Stimulated activated CD4-positive, alpha-beta T cell treated with anti-CD3 and anti-CD28 coated beads, Interleukin-15, amount 100 ng/mL, for 1 hour (primary cell): ENCODE measurements at places on chromosomes 1 and 21.

DNA sequence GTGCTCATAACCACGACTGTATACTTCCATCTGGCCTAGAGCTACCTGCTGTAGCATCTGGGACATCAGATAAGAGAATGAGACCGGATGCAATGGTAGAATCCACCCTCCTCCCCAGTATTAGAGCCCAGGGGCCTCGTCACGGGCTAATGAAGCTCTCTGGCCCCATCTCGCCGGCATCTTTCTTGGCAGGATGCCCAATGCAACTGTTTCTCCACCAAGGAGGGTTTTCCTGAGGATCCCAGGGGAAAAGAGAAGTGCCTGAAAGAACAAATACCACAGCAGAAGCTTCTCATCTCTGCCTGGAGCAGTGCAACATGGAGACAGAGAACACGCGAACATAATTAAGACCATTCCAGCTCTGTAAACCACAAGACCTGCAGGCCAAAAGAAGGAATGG, 80.0 kb downstream of the VWA5B1 start:
- DNase-seq: no peak

DNA sequence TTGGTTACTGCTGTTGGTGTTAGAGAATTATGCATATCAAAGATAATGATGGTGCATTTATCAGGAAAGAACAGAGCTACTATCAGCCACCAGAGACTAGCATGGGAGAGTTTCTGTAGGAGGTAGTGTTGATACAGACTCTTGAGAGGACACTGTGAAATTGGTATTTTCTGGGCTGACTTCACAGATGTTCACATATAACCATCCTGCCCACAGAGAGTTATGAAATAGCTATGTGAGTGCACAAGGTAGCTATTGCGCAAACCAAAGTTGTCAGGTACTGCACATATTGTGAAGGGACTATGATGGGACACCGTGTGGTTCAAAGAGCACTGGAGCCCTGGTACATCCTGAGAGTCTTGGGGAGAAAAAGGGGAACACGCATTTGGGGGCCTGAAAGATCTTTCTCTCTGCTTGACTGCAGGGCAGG, 1.4 kb upstream of the TLCD4 start:
- no peak for DNase-seq

- no peak for DNase-seq
Measured at GRCh38 chr1:185895208-185895900, 161.2 kb downstream of the HMCN1 start.

DNA sequence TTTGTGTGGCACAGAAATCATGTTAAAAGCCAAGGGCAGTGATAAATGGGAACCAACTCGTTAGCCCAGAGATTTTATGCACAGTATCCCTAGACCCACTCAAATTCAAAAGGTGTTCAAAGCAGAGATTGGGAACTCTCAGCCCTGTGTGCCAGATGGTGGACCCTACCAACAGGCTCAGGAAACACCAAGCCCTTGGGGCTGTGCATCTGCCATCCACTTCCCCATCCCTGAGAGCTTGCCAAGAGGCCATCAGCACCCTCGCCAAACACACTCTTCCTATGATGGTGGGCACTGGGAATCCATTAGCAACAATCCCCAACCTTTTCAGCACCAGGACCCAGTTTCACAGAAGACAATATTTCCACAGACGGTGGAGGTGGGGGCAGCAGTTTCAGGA, 194.2 kb upstream of the NFIA start:
- no peak for DNase-seq

DNA sequence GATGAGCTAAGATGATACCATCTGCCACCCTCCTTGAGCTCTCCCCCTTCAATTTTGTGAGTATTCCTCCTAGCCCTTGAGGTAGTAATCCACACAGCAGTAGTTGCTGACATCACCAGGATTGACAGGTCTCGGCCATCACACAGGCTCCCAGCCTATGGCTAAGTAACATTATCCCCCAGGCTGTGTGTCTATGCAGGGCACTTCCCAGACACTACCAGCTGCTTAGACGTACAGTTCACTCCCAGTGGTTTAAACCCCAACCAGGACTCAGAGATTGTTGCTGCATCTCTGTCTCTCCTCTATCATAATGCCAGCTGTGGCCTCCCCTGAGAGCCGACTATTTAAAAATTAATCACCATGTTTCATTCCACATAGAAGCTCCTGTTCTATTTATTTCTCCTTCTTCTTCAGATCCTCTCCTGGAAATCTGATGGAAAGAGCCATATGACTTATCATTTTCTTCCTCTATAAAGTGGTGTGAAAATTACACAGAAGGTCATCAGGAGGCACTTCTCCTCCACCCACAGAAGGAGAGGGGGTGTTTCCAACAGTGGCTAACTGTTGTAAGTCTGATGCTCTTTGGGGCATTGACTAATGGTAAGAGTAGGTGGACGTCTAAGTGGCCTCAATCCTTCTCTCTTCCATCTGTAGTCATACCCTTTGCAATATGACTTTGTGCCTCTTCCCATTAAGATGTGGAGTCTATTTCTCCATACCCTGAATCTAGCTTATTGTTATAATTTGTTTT, 396.3 kb downstream of the SETD4 start:
- DNase-seq: no peak

DNA sequence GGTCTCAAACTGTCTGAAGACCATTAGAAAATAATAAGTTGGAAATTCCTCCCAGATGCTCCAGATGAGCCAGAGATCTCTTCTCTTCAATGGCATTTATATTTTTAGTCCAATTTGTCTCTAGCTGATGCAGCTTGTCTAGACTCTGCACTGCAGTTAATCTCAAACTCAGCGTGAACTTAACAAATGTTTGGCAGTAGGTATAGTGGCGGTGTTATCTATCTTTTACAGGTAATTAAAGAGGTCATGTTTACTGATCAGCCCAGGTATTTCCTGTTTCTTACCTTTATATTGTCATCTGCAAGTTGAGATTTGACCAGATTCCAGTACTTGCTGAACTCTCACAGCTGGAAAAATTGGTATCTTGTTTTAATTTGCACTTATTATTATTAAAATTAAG, 1024.5 kb upstream of the ADGRL2 start:
- no peak for DNase-seq

- DNase-seq: no peak
Measured at GRCh38 chr1:112209493-112209892, 186.5 kb upstream of the CTTNBP2NL start.

DNA sequence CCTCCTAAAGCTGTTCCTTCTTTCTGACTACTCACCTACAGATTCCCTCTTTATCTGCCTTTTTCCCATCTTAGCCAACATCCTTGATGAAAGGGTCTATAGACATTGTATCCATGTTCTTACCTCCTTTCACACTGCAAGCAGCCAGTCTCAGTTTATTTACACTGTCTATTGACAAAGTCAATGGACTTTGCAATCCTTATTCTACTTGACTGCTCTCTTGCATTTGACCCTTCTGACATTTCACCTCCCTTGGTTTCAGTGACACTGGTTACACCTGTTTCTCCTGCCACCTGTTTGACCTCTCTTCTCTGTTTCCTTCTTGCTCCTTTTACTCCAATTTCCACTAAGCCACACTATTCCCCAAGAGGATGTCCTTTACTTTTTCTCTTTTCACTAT, 224.0 kb upstream of the SNX7 start:
- no peak for DNase-seq

GRCh38 chr1:240619906-240620621, 8.1 kb upstream of the GREM2 start:
- no peak for DNase-seq

- DNase-seq: no peak
Measured at GRCh38 chr1:52633291-52633754, 355 bp downstream of the SHISAL2A start.

- DNase-seq: no peak
Measured at GRCh38 chr21:42347601-42348327, 3.0 kb downstream of the TFF2 start.

- no peak for DNase-seq
Measured at GRCh38 chr1:33716976-33717688, 146.7 kb upstream of the HMGB4 start.

GRCh38 chr1:77375990-77376389, 94.2 kb downstream of the AK5 start:
- no peak for DNase-seq

GRCh38 chr1:18553388-18553787, 72.7 kb downstream of the KLHDC7A start:
- DNase-seq: no peak

DNA sequence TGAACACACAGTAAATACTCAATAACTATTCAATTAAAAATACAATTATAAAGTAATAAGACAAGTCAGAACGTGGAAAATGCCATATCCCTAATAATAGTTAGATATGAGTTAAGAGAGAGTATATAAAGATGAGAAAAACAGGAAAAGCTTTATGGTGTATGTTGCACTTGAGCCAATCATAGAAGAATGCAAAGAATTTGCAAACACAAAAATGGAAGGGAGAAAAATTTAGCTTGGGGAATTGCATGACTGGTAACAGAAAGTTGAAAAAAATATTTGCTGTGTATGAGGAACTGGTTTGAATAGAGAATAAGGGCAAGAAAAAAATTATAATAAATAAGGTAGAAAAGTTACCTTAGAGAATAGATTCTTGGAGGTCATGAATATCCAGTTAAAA, 739.6 kb upstream of the CXADR start:
- DNase-seq: no peak

- DNase-seq: no peak
Measured at GRCh38 chr1:42784946-42785693, at the start of gene TMEM269. TSS of gene TMEM269 (plus strand) at chr1:42784991. CDS start at chr1:42789894, 4,903 bp downstream.

- no peak for DNase-seq
Measured at GRCh38 chr21:31145274-31145673, 107.0 kb upstream of the KRTAP19-8 start.

DNA sequence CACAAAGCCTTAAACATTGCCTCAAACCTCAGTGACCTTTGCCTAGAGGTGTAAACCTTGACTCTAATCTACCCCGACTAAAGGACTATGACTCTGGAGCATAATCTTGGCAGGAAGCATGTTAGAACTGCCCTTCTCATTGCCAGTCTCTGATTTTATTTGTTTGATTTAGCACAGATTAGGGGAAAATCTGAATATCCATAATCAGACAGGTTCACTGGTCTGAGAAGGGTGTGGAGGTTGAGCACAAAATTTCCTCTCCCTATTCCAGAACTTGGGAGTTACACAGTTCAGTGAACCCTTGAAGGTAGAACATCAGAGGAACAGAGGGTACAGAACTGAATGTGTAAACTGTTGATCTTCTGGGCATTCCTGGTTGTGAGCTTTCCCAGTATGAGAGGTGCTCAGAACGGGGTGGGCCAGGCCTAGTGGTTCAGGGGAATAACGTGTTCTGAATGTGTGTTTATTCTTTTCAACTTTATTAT, 8.3 kb upstream of the PSMB4 start:
- DNase-seq: no peak

- DNase-seq: no peak
Measured at GRCh38 chr1:109319114-109319513, 12.3 kb upstream of the MYBPHL start.

- DNase-seq: no peak
Measured at GRCh38 chr1:48106049-48106448, 108.9 kb upstream of the TRABD2B start.

GRCh38 chr1:43541721-43542401, 11.2 kb downstream of the PTPRF start:
- no peak for DNase-seq

GRCh38 chr1:47693115-47693514, 255.3 kb downstream of the FOXD2 start:
- DNase-seq: no peak

- DNase-seq: no peak
Measured at GRCh38 chr1:200291106-200291505, 118.7 kb downstream of the ZNF281 start.

- no peak for DNase-seq
Measured at GRCh38 chr21:33971492-33972013, 55.9 kb upstream of the ATP5PO start.

- DNase-seq: no peak
Measured at GRCh38 chr1:29267321-29268070, 31.2 kb downstream of the PTPRU start.

- DNase-seq: peak; percentile 92
Measured at GRCh38 chr1:11262171-11263049, at the start of gene MTOR. TSS of gene MTOR (minus strand) at chr1:11262551. CDS start at chr1:11259409, 3,142 bp downstream.

- no peak for DNase-seq
Measured at GRCh38 chr1:162391790-162392563, 10.4 kb downstream of the C1orf226 start.

DNA sequence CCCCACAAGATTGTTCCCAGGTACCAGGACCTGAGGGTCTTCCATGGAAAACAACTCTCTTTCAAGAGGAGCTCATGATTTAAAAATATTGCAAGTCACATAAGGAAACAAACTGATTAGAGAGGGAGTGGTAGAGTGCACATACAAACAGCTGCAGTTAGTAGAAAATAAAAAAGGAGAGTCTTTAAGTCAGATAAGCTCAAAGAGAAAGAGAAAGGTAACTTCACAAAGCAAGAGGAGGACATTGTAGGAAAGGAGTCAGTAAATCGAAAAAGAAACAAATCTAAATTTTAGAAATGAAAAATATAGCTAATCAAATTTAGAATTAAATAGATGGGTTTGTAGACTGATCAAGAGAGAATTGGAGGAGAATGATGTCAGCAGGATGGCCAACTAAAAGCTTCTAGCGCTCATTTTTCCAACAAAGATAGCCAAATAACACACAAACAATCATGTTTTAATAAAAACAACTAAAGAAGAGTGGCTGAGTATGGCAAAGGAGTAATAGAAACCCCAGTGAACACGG, 86.1 kb upstream of the CD53 start:
- DNase-seq: no peak

- no peak for DNase-seq
Measured at GRCh38 chr1:224565611-224566406, 50.3 kb upstream of the CNIH3 start.

GRCh38 chr1:245458761-245459174, 304.0 kb downstream of the KIF26B start:
- no peak for DNase-seq

GRCh38 chr1:206662396-206663092, 22.2 kb upstream of the MAPKAPK2 start:
- no peak for DNase-seq

- DNase-seq: no peak
Measured at GRCh38 chr1:109788695-109789521, 25.2 kb upstream of the EPS8L3 start.

- no peak for DNase-seq
Measured at GRCh38 chr1:172745014-172745413, 86.1 kb downstream of the FASLG start.

DNA sequence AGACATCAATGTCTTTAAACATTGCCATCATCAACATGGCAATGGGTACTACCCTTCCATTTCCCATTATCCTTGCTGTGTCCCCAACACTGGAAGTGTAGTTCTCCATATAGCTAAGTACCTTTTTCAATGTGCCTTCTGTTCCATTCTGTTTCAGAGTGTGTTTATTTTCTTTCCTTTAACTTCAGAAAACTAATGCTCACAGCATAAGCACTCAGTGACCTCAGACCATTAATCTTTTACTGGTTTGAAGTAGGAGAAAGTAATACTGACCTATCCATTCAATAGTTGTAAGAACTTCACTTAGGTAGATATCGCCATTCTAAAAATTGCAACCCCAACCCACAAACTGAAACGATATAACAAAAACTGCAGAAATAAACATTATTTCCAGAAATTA, 37.8 kb downstream of the KCNJ15 start:
- no peak for DNase-seq

DNA sequence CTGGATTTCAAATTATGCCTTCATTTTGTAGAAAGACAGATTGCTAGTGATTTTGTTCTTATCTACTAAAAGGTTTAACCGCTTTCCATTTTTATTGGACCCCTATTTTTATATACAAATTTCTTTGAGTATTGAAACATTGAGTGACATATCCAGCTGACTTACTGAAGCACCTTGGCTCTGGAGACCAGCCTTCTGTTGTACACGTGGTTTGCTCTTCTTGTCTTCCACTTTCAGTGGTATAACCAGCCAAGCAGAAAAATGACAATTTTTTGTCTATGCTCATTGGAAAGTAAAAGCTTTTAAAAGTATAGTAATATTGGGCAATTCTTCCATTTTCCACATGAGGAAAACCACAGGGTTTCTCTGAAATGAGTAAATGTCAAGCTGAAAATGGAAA, 4.4 kb downstream of the F13B start:
- no peak for DNase-seq
